NB4 (cell line): ENCODE measurements at places on chromosomes 13 and 19.

DNA sequence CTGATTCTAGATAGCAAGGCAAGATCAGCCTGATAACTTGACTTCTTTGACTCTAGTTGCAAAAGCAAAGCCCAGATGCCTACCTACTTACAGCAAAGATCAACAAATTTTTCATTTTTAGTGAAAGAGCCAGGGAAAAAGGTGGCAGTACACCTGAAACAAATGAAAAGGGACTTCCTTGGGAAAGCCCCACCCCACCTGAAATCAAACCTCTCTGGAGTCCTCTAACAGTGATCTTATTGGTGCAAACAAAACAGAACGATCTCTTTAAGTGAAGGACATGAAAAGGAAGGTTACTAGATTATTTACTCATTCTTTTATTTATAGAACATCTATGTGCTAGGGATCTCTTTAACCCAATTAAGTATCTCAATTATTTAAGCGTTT is 507 bp upstream of the LCP1 start:
- DNase-seq: no peak

GRCh38 chr19:7819337-7819736 is 10.7 kb upstream of the EVI5L start:
- peak; percentile 33 for DNase-seq

DNA sequence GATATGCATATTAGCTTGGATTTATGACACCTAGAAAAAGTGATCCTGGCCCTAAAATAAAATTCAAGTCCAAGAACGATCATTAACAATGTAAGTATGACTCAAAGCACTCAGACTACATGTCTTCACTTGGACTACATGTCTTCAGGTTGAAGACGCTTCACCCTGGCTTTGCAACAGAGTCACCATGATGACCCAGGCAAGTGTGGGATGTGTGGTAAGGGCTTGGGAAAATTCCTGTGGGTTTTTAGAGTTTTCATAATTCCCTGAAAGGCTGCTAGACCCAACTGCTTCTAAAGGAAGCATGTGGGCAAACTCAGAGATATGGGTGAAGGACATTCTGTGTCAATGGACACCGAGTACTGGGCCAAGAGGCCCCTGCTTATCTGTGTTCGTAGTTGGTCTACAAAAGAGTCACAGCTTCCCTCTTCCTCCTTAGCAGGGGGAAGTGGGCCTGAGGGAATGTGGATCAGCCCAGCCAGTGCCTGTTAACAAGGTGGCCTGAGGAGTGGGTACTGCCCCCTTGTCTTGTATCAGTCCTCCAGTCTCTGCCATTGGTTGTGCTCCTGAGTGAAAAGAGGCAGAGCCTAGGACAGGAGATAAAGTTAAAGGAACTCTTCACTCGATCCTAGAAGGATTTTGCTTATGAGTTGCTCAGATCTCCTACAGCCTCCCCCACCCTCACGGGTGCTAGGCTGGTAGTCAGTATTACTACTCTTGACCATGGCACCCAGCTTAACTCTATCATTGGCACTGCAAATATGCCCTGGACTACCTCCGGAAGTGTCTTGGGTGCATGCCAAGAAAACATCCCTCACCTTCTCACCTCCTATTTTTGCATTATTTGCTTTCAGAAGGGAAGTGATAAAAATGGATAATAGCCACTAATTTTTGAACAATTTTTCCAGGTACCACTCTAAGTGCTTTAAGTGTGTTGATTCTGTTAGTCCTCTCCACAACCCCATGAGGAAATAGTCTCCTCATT is 406.3 kb downstream of the COG6 start:
- no peak for DNase-seq

GRCh38 chr19:17109962-17110598 is 34.5 kb downstream of the MYO9B start:
- peak; percentile 93 for DNase-seq

GRCh38 chr13:40536443-40537113 is 129.9 kb downstream of the FOXO1 start:
- peak; percentile 58 for DNase-seq
